ENCODE measurements at places on chromosomes 6 and 20.

- DNase-seq: no peak
Measured at GRCh38 chr6:25564943-25565342, 87.1 kb upstream of the SCGN start.

- no peak for DNase-seq
Measured at GRCh38 chr6:153210083-153210482, 79.0 kb upstream of the RGS17 start.

GRCh38 chr6:148620579-148621298 lies 126.1 kb upstream of the UST start:
- DNase-seq: no peak

DNA sequence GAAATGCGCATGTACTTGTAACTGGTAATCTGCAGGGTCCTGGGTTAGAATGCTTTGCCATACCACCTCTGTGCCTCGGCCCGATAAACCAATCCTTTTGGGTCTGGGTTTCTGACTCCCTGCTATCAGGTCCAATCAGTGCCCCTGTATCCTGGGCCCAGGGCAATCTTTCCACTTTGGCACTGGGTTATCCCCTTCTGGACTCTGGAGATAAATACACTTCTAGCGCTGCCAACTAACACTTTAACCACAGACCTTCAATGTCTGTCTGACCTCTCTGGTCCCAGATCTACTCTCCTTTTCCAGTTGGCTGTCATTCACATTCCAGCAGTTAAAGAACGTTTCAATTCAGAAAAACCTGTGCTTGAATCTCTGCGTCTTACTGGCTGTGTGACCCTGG lies 55.3 kb downstream of the DNAAF9 start:
- DNase-seq: no peak

- DNase-seq: no peak
Measured at GRCh38 chr6:89941031-89941762, 46.9 kb downstream of the GJA10 start.

DNA sequence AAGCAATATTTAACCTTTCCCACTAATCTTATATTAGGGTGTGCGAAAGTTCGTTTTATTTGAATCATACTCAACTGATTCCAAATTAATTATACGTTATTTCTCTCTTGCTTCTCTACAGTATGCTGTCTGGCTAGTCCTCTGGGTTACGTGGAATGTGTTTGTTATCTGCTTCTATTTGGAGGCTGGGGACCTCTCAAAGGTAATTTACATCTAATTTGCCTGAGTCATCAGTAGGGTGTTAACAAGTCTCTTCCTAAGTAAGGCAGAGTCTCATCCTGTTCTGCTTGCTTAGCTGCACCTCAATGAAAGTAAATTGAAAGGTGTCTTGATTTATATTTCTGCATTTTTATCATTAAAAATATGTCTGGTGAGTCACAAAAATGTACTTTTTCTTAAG lies 551.5 kb downstream of the NKAIN2 start:
- DNase-seq: no peak

DNA sequence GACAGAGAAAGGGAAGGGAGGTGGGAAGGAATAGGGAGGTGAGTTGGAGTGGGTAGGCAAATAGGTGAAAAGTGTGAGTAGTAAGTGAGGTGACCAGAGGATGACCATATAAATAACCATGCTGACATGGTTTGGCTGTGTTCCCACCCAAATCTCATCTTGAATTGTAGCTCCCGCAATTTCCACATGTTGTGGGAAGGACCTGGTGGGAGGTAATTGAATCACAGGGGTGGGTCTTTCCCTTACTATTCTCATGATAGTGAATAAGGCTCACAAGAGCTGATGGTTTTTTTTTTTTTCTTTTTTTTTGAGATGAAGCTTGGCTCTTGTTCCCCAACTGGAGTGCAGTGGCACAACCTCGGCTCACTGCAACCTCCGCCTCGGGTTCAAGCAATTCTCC lies 21.5 kb upstream of the SMIM13 start:
- no peak for DNase-seq

DNA sequence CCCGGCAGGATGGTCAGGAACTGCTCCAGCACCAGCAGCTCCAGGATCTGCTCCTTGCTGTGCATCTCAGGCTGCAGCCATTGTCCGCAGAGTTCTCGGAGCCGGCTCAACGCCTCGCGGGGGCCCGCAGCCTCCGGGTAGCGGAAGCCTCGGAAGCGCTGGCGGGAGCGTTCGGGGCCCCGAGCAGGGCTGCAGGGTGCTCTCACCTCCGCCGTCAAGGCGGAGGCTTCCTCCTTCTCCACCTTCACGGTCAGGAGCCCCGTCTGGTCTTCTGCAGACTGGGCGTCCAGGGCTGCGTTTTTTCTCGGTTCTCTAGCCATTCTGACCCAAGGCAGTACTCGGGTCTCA lies 434 bp downstream of the ZKSCAN4 start:
- DNase-seq: peak; percentile 28

- no peak for DNase-seq
Measured at GRCh38 chr20:24981282-24981681, 11.3 kb downstream of the APMAP start.
